ENCODE measurements at places on chromosomes 12 and 14.

DNA sequence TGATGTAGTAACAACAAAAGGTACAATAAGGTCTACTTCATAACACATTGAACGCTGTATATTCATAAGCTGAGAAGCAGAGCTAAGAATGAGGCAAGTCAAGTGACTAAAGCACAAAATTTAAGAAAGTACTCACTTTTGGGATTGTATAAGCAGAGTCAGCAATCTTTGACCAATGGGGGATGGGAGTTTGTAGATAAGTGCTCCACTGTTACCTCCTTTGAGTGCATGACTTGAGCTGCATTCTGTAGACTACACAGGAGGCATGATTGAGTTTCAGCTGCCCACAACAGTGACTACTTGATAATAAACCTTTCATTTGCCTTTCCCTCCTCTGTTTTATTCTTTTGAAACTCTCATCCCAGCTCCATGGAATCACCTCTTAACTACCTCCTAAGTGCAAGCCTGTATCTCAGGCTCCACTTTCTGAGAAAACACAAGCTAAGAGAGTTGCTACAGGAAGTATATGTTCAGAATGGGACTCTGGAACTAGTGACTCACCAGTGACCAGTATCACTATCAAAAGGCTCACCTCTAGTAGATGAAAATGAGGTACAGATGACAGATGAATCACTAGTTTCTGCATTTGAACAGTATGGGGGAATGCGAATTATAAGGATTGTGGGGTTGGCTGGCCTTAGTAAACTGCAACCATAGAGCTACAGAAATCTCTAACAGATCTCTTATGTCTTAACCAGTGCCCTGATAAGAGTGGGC is 49.2 kb downstream of the SLC35F4 start:
- no peak for DNase-seq

DNA sequence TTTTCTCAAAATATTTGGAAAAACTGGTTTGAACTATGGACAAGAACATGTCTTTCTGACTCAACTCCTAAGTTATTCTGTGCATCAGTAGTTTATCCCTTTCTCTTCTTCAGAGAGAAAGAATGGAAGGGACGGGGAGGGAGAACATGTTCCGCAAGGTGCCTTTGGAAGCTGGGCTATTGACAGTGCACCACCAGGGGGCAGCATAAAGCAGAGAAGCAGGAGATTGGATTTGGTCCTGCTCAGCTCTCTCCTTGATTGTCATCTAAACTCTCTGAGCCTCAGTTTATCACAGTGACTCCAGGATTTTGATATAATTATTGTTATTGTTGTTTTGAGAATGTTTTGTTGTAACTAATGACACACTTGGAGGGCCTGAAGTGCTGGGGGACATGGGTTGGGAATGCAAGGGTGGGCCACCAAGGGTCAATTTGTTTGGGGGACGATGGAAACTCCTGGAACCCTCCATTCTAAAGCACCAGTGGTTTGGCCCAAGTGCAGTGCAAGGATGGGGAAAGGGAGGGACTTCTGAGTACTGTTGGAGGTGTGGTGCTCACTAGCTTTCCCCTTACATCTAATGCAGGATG is 45.3 kb upstream of the ANO6 start:
- peak; percentile 87 for DNase-seq

DNA sequence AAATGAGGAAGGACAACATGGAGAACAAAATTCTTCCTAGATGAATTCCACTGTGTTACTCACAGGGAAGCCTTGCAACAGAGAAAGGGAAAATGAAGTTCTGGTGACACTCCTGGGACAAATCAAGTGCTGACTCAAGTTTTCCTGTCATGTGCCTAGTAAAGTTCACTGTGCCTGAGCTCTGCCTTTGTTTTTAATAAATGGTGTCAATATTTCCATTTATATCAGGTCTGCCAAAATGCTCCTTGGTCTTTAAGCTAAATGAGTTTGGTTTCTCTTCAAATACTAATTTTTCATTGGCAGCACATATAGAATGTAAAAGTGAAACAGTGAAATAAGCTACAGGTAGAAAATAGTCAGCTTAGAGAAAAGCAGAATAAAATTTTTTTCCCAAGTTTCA is 33.0 kb downstream of the HIGD1C start:
- DNase-seq = no peak

GRCh38 chr14:81797315-81797714 is 263.7 kb upstream of the SEL1L start:
- no peak for DNase-seq

- DNase-seq = no peak
Observed at GRCh38 chr14:71776471-71777360, 155.5 kb upstream of the RGS6 start.

- DNase-seq = no peak
Observed at GRCh38 chr12:3213188-3213587, 136.0 kb downstream of the TSPAN9 start.

DNA sequence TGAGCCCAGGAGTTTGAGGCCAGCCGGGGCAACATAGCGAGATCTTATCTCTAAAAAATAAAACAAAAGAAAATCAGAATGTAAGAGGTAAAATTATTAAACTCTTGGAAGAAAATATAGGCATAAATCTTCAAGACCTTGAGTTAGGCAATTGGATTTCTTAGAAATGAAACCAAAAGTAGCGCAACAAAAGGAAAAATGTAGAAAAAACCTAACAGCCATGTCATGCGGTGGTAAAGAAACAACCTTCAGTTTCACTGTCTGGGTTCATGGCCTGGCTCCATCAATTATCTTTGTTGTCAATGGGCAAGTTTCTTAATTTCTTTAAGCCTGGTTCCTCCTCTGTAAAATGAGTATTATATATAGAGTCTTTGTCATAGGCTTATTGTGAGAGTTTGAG is 5.6 kb upstream of the GCH1 start:
- no peak for DNase-seq

DNA sequence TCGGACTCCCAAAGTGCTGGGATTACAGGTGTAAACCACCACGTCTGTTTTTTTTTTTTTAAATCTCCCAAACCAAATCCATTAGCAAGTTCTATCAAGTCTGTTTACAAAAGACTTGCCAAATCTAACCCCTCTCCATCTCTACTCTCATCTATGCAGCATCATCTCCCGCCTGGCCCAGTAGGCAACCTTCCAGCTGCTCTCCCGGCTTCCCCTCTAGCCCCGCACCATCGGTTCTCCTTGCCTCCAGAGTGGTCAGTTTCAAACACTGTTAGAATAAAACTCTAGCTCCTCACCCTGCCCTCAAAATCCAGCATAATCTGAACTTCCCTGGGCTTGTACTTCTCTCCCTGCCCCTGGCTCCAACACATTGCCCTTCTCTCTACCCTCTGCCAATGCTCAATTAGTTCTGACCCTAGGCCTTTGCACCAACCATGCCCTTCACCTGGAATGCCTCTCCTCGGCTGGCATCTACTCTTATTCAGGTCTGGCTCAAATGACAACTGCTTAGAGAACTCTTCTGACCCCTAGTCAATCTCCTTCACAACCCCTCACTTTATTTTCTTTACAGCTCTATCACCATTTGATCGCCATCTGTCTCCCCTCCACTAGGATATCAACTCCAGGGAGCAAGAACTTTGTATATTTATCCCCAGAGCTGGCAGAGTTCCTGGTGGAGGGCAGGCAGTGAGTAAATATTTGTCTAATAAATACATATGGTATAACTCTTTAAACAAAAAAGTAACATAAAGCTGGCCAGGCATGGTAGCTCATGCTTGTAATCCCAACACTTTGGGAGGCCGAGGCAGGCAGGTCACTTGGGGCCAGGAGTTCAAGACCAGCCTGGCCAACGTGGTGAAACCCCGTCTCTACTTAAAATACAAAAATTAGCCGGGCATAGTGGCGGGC is 4.9 kb downstream of the WSB2 start:
- DNase-seq = no peak

DNA sequence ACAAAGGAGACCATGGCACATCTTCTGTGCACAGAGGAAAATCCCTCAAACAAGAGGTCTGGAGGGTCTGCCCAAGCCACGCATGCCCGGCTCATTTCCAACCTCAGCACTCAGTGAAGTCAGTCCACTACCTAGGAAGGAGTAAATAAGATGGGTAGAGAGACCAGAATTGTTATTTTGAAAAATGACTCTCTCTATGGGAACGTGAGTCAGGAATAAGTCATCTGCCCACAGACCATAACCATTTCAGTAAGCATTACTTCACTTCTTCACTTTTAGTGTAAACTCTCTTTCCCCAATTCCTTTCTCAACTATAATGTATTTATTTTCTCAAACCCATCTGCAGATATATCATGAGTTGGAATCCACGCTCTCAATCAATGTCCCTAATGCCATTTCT is 1039.9 kb upstream of the USP15 start:
- DNase-seq = no peak
